Esophagus squamous epithelium (tissue), 5 donors: ENCODE measurements at places on chromosomes 7 and 10.

DNA sequence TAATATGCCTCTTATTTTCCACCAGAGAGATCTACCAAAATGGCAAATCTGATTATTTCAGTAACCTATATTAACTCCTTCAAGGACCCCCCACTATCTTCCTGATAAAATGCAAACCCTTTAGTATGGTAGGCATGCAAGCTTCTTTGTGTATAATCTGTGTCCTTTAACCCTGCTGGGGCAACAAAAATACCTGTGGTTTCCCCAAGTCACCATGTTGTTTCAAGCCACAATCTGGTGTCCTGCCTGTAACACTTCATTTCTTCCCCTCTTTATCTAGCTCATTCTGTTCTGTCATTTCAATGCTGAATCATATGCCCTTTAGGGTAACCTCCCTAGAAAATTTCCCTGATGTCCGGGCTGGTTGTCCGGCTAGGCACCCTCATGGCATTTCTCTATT lies 5.3 kb downstream of the CALCR start:
- no peak for DNase-seq

- no peak for DNase-seq
Observed at GRCh38 chr7:101102026-101102425, 16.7 kb downstream of the TRIM56 start.

GRCh38 chr10:49650724-49651034 lies 28.8 kb upstream of the C10orf53 start:
- no peak for DNase-seq

- DNase-seq: no peak
Observed at GRCh38 chr10:86535132-86535882, 13.7 kb upstream of the WAPL start.

- DNase-seq: no peak
Observed at GRCh38 chr7:24972991-24973390, 7.0 kb downstream of the OSBPL3 start.

DNA sequence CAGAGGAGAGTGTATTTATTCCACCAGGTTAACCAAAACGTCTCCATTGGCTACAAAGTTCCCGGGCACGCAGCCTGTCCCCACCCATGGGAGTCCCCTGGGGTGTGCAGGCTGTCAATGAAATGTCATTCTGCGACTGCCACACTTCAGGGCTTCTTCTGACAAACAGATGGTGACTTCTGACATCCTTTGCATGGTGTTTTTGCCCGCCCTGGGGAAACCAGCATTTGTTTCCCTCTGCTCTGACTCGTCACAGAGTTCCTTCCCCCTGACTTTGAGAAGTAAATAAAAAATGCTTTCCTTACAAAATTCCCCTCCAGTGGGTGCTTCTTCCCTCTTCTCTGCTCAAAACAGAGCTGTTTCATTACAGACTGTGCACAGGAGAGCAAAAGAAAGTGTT lies 38.2 kb downstream of the TNS3 start:
- no peak for DNase-seq

DNA sequence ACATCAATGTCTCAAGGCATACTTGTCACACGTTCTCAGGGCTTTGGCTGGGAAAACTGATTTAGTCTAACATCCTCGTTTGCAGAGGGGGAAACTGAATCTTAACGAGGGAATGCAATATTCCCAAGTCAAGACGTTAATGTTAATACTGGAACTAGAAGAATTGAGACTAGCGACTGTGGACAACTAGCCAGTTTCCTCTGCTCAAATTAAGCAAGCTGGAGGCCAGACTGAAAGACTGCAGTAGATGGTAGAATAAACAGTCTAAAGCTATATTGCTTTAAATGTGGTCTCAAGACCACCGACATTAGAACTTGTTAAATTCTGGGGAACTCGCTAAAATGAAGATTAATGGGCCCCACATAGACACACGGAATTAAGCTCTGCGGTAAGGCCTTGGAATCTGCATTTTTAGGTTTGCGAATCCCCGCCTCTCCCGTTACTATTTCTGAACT lies 639 bp upstream of the TFAM start:
- DNase-seq: no peak

DNA sequence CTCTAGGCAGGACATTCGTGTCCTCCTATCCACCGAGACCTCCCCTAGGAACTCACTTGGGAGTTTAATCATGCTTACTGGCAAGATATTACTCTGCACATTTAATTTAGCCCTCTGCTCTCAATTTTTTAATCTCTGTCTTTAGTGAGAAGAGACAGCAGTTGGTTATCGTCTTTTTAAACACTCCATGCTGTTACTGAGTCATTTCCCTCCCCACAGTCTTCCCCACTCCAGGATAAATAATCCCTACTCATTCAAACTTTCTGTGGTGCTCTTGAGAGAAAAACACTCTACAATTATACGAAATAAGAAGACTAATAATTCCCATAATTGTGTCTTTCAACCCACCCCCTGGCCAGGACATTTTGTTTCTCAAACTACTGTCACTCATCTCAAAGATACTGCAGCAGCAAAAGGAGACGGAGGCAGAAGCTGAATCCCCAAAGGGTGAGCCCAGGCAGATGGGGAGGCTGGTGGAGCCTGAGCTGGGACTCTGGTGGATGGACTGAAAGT lies 84.2 kb downstream of the ANK3 start:
- no peak for DNase-seq

DNA sequence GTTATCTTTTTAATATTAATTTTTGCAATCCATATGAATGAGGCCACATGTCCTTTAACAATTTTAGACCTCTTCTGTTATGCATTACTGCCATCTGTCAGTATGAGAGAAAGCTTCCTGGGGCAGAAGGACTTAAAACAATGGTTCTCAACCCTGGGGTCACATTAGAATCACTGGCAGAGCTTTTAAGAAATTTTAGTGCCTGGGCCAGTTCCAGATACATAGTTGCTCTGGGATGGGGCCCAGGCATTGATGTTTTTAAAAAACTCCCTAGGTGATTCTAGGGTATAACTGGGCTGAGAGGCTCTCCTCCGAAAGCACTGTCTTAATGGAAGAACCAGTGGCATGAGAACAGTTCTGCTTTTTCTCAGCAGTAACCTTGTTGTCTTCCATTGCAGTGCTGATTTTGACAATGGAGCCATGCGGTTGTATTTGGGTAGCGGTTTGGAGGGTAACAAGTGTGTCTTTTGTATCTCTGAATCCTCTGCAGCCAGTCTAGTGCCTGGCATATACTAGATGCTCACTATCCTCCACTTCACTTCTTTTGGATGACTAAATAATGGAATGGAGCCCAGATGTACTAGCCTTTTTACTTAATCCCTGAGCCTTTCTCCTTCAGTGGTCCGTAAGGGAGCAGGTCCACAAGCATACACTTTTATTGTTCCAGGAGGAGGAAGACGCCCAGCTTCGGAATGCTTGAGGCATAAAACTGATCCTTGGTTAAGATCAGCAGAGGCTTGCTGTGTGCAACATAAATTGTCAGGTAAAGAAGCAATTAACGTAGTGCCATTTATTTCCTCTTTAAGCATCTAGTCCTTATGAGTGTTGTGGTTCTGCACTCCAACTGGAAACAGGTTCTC lies 227.1 kb downstream of the AUTS2 start:
- no peak for DNase-seq

DNA sequence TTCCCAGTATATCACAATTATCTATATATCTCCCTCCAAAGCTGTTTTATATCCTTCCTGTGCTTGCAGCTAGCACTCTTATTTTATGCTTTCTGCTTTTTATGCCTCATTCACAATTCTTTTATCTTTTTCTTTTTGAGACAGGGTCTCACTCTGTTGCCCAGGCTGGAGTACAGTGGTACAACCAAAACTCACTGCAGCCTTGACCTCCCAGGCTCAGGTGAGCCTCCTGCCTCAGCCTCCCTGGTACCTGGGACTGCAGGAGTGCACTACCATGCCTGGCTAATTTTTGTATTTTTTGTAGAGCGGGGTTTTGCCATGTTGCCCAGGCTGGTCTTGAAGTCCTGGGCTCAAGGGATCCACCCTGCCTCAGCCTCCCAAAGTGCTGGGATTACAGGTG lies 5.7 kb downstream of the C7orf25 start:
- no peak for DNase-seq

- no peak for DNase-seq
Observed at GRCh38 chr10:63416376-63416775, 49.4 kb downstream of the JMJD1C start.

DNA sequence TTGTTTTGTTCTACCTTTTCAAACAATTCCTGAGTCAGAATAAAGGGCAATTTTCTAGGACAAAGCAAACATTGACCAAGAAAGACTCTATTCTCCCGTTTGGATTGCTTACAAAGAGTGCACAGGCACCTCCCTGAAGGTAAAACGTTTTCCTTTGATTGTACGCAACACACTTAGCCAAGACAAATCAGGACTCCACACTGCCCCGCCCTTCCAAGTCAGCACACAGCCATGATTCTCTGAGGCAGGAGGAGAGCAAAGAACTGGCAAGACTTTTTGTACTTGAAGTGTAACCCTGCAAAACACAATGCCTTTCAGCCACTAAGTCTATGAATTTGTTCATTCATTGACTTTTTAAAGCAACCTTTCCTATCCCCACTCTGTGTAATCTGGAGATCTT lies 85.0 kb upstream of the FAM180A start:
- no peak for DNase-seq

- no peak for DNase-seq
Observed at GRCh38 chr7:11737723-11738122, 94.3 kb downstream of the THSD7A start.

DNA sequence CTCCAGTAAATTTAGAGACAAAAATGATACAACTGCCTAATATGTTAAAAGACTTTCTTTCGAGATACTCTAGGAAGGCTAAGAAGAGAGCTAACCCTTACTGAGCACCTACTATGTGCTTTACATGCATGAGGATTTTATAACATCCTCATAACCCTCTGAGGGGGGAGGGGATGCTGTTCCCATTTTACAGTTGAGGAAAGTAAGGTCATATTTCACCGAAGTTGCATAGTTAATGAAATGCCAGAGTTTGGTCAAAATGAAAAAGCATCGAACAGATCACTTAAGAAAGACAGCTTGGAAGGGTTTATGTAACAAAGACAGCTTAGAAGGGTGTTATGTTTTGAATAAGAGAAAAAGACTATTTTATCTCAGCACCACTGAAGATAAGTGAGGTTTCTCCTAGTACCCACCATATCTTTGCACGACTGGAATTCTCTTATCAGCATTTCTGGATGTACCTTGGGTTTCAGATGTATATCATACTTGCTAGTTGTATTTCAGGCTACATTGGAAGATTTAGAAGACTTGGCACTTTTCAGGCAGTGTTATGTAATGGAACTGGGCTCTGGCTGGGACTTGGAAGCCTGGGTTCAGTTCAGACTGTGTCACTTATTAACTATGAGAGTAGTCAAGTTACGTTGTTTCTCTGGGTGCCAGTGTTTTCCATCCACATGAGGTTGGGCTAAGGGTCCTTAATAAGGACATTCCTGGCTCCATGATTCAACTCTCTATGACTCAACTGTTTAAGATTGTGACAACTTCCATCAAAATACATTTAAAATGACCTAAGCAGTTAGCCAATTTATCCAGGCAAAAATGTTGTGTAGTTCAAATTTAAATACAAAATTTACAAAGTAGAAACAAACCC lies 6.0 kb downstream of the RHOBTB1 start:
- no peak for DNase-seq

DNA sequence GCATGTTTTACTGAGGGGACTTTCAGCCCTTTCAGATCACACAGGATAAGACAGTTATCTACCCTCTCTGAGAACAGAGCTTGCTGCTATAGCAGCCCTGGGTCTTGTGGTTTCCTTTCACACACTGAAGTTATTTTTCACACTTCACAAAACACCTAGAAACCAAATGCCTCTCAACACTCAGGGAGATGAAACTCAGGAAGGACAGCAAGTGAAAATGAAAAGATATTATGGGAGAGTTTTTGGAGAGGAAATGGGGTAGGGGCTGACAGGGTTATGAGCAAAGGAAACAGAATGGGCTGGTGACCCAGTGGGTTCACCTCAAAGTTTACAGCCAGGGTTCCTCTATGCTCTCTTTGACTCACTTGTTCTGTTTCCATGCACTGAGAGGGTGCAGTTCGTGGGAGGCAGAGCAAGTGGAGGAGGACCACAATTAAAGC lies 17.0 kb upstream of the GIMAP2 start:
- DNase-seq: no peak

DNA sequence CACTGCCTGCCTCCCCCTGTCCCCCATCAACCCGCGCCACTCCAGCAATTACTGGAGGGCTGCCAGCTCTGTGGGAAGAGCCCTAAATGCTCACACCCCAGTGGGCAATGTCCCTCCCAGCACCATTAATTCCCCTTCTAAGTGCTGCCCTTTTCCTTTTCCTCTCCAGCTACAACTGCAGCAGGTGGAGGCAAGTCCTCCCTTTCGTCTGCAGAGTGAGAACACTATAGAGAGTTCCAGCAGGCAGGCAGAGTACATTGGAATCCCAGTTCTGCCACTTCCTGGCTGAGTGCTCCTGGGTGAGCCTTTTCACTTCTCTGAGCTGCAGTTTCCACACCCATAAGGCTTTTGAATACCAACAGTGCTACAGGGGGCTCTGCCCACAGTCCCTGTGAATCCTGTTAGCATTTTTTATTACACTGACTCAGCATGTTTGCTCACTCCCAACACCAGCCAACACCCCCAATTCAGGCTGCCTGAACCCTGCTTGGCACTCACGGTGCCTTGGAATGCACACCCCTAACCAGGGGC lies 447.0 kb downstream of the GRID1 start:
- no peak for DNase-seq

DNA sequence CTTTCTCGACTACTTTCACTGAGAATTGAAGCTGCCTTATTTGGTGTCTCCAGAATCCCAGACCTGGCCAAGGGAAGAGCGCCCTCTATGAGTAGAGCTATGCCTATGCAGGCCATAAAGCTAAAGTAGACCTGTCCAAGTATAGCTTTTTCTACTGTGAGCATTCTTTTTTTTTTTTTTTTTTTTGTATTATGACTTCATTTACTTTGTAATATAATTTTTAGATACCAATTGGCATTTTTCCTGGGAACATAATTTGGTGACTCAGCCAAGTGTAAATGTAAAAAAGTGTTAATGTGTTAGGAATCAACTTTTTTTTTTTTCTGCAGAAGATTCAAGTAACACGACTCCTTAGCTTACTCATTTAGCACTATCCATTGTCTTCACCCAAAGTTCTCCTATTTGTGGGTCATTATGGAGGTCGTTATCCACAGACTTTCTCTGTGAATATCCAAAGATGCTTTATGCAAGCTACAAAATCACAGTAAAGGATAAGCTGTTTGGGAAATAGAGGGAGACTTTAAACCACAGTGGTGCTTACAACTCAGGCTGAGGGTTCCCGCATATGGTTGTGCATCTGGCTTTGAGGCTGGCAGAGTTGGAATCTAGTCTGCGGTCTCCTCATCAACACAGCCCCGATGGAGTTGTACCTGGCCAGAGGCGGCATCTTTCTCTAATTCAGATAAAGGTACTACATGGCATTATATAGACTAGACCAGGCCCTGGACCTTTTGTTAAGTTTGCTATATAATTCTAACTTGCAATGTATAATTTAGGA lies 1040.2 kb upstream of the SORCS1 start:
- DNase-seq: no peak

- no peak for DNase-seq
Observed at GRCh38 chr7:23467806-23468525, 2.3 kb downstream of the IGF2BP3 start.
